Activated naive CD8-positive, alpha-beta T cell treated with anti-CD3 and anti-CD28 coated beads, Interleukin-2, amount 10 ng/mL, durations not matched to agents 7 days and 5 days (primary cell): ENCODE measurements at places on chromosomes 16 and 17. TPM values are rescaled to one million over a fixed set of nuclear protein-coding genes. Genes with fewer than 3 reads are reported as not detected.

The CD300A gene
- 12.7 TPM for total RNA-seq

The AATK gene
- total RNA-seq = 1.4 TPM

The USB1 gene
- total RNA-seq = 47.4 TPM

The MARVELD3 gene
- total RNA-seq = not detected

DNA sequence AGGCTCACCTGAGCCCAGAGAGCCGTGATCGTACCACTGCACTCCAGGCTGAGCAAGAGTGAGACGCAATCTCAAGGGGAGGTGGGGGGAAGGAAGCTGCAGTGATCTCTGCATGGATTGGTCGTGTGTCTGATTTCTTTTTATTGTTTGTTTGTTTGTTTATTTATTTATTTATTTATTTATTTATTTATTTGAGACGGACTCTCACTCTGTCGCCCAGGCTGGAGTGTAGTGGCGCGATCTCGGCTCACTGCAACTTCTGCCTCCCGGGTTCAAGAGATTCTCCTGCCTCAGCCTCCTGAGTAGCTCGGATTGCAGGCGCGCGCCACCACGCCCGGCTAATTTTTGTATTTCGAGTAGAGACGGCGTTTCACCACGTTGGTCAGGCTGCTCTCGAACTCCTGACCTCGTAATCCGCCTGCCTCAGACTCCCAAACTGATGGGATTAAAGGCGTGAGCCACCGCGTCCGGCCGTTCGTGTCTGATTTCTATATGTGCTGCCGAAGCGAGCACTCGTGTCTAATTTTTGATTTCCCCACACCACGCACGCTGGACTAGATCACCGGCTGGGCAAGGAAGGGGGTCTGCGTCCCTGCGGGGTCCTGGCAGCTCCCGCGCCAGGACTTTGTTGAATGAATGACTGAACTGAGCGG, 448 bp upstream of the TNFRSF12A start:
- DNase-seq = no peak

DNA sequence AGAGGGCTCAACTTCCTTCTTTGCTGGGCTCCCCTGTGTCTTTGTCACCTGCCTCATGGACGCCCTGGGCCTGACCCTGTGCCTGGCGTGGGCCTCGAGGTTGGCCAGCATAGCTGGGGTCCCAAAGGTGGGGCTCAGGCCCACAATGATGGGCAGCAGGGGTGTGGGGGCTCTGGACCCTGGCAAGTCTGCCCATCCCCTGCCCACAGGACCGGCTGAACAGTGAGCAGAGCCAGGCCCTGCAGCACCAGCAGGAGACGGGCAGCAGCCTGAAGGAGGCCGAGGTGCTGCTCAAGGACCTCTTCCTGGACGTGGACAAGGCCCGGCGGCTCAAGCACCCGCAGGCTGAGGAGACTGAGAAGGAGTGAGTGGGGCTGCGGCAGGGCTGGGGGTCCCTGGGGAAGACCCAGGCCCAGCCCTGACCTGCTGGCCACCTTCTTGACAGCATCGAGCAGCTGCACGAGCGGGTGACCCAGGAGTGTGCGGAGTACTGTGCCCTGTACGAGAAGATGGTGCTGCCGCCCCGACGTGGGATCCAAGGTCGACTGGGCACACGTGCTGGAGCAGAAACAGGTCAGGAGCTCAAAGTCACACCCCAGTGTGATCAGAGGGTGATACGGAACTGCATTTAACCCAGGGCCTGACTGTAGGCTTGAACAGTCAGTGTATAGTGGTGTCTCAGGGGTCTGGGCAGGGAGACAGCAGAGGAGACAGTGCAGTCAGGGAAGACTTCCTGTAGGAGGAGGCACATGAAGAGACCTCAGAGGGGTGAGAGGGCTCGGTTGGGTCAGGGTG, 3.8 kb downstream of the EVPLL start:
- no peak for DNase-seq

DNA sequence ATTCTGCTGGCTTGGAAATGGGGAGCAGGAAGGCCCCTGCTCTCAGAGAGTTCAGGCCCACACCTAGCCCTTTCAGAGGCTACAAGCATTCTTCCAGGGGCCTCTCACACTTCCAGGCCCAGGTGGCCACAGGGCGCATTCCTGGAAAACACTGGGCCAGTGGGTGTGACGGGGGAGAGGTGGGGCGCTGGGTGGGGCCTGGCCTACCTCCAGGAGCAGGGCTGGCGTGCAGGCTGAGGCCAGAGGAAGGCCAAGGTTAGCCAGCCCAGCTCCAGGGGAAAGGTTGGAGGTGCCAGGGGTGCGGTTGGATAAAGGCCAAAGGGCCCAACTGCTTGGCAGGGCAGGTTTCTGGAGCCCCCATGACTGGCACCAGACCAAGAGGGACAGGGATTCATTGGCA, 198.2 kb downstream of the MAF start:
- DNase-seq = no peak

- no peak for DNase-seq
Observed at GRCh38 chr16:68790130-68790761, 53.1 kb upstream of the TANGO6 start.

DNA sequence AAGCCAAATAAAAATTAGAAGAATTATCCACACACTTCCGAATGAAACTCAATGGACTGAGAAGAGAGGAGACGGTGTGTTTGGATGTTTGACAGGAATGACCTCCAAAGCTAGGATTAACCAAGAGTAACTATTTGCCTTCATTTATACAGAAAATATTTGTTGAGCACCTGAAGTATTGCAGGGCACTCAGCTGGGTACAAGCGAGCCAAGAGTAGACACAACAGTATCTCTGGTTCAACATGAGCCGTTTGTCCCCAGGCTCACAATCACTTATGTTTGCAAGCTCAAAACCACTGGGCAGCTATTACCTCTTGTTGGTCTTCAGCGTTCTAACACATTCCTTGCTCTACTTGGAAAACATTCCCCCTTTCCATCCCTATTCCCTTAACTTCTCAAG, 38.8 kb downstream of the MAF start:
- no peak for DNase-seq

- DNase-seq = no peak
Observed at GRCh38 chr17:34222722-34223497, 32.2 kb upstream of the CCL2 start.
